Kidney (tissue), 22 donors: ENCODE measurements at places on chromosomes 7 and 10. TPM values are rescaled to one million over a fixed set of nuclear protein-coding genes. Genes with fewer than 3 reads are reported as not detected.
A peak's percentile ranks its signal among the peaks of the same experiment; 100 is the strongest.

The SLC13A4 gene
- total RNA-seq: not detected

The STEAP4 gene
- 80.2 TPM for total RNA-seq

The SYT15B gene
- total RNA-seq: 5.7 TPM

The SLC16A9 gene
- total RNA-seq: 15.5 TPM

The PLAC9 gene
- 31.4 TPM for total RNA-seq

The IPMK gene
- total RNA-seq: 5.0 TPM

The CALHM1 gene
- not detected for total RNA-seq

The AKR1C4 gene
- total RNA-seq: not detected

DNA sequence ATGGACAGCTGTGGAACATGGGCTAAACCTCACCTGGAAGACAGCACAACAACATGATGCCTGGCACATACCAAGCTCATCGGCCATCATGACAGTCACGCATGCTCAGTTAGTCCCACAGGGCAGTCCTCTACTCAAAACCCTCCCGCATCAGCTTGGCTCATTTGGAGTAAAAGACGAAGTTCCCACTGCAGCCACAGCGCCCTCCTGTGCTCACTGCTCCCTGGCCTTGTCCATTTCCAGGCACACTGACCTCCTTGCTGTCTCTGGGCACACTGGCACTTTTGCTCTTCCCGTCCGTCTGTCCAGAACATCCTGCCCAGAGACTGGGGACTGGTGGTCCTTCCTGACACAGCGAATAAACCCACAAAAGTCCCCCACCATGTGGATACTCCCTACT lies 66.2 kb downstream of the LARP4B start:
- DNase-seq: no peak

- peak; percentile 78 for DNase-seq
Observed at GRCh38 chr7:75599244-75599781, 107.2 kb downstream of the SPDYE5 start.

DNA sequence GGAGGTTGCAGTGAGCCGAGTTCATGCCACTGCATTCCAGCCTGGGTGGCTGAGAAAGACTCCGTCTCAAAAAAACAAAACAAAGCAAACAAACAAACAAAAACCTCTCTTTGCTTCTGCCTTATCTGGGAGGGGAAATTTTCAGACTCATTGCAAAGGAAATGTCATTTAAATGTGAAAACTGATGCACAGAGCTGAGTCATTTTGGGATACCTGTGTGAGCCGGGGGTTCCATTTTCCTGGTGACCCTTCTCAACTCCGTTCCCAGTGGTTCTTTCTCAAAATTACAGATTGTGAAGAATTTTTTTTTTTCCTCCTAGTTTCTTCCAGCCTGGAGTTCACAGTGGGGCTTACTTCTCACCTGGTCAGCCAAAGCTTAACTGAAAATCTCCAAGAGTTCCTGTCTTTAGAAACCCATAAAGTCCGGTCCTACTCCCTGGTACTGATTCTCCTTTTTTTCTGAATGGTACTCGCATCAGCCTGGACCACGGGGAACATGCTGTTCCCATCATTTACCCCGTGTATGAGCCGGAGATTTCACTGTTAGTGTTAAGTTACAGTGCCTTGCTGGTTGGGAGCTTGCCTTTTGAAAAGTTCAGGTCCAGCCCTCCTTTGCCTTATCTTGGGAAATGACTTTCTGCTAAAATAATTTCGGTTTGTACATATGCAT lies 56.9 kb downstream of the RBM20 start:
- no peak for DNase-seq

DNA sequence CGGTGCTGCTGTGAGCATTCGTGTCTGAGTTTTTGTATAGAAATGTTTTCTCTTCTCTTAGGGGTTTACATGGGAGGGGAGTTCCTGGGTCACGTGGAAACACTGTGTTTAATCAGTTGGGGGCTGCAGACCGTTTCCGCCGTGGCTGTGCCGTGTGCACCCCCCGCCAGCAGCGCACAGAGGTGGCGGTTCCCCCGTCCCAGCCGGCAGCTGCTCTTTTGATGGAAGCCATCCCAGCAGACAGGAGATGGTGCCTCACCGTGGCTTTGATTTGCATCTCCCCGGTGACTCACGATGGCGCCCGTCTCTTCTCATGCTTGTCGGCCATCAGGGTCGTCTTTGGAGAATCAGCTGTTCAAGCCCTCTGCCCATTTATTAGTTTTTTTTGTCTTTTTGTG lies 34.9 kb upstream of the FOXL3 start:
- DNase-seq: no peak

DNA sequence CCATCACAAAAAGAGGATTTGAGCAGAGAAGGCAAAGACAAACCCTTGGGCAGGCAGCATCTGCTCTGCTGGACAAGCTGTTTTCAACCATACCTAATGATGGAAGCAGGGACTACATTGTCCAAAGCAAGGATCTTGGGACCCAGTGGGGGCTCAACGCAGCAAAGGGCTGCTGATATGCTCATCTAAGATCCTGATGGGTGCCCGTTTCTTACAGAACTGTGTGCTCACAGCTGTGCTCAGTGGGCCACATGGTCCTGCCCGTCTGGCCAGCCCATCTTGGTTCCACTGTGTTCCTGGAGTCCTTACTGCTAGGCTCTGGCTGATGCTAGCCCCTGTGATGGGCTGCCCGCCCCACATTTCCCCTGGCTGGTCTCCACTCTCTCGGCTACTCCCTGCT lies 36.1 kb downstream of the GPRIN2 start:
- DNase-seq: no peak

GRCh38 chr10:124647421-124648130 lies 96.6 kb downstream of the FAM53B start:
- no peak for DNase-seq

- DNase-seq: no peak
Observed at GRCh38 chr7:50690541-50691011, 92.1 kb downstream of the GRB10 start.

DNA sequence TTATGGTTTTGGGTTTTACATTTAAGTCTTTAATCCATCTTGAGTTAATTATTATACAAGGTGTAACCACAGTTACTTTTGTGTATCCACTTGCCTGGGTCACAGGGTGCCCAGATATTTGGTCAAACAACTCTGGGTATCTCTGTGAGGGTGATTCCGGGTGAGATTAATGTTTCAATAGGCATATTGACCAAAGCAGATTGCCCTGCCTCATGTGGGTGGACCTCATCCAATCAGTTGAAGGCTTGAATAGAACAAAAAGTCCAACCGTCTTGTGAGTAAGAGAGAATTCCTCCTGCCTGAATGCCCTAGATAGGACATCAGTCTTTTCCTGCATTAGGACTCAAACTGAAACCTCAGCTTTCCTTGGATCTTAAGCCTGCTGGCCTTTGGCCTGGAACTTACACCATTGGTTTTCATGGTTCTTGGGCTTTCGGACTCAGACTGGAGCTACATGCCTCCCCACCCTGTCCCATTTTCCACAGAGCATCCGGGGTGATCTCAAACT lies 68.9 kb upstream of the ST8SIA6 start:
- DNase-seq: no peak

DNA sequence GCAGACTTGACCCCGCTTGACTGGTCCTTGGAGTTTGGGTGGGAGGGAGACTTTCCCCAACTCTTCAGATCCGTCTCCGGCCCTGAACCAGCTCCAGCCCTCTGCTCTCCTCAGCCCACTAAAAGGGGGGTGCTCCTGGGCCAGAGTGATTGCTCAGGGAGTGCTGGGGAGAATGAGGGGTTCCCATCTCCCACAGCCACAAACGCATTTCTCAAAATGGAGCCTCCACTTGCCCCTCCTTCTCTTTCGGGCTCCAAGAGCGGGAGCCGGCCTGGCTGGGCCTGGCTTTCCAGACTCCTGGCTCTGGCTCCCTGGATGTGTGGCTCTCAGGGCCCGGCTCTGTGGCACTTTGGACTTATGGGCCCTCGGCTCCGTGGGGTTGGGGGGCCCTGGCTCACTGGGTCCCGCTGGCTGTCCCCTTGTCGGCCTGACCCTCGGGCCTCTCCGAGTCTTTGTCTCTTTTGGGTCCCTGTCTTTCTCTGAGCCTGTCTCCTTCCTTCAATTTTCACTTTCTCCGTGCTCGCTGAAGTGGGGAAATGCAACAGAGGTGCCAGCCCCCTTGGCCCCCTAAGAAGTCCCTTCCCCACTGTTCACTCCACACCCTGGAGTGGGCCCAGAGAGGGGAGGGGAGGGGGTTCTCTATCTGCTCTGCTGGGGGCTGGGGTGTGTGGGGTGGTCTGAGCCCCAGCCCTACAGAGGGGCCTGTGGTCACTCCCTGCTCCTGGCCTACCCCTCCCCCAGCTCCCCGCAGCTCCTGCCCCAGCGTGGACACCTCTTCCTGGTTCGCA lies 713 bp downstream of the LZTS2 start:
- DNase-seq: peak; percentile 85

GRCh38 chr7:9921326-9921725 lies 1052.3 kb upstream of the PHF14 start:
- DNase-seq: no peak

DNA sequence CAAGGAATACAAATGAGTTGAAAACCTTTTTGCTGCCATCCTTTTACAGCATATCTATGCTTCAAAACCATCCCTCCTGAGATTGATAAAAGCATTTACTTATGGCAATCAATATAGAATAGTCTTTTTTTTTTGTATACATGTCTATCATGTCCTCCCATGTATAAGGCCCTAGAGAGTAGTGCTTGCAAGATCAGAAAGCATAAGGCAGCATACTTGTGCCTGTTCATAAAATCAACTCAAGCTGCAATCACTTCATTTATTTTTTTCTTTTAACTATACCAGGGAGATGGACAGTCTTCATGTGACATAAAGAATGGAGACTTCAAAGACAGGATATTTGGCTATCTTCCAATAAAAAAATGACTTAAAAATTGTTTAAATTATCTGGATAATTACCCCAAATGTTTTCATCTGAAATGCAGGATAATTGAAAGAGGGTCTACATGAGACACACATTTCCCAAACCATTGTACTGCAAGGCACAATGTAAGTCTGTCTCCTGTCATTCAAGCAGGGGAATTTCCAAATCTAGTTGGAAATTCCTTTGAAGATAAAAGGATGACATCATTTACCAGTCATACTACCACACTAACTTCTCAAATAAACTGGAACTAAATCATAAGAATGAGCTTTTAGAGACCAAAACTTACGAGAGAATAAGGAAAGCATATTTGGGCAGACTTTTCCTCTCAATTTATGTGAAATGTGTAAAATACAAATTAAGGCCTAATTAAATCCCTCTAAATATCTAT lies 22.5 kb downstream of the LRRN3 start:
- no peak for DNase-seq
